Esophagus squamous epithelium (tissue), 5 donors: ENCODE measurements at places on chromosomes 6 and 20.

DNA sequence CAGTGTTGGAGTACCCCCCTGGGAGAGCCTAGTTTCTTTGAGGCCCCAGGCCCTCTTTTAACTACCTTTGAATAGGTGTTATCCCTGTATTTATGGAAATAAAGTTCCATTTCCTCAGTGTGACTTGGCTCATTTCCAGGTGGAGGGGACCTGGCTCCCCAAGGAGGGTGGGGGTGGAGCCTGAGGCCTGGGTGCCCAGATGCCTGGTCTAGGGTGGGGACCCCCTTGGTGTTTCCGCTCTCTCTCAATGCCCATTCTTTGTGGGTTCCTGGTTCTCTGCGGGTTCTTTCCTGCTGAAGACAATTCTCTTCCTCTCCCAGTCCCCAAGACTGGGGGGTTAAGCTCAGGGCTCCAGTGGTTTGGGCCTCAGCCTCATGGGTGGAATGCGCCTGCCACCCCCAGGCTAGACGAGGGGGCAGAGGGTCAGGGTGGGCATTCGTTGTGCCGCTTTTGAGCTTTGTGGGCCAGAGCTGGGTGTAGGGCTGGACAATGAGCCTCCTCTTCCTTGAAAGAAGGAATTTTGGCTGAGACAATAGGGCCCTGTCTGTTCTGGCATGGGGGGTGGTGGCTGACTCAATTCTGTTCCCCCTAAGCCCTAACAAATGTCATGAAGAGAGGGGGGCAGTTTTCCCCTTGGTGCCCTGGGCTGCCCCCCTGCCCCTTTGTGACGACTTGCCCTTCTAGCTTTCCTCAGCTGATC, 686 bp upstream of the EGFL8 start:
- no peak for DNase-seq

DNA sequence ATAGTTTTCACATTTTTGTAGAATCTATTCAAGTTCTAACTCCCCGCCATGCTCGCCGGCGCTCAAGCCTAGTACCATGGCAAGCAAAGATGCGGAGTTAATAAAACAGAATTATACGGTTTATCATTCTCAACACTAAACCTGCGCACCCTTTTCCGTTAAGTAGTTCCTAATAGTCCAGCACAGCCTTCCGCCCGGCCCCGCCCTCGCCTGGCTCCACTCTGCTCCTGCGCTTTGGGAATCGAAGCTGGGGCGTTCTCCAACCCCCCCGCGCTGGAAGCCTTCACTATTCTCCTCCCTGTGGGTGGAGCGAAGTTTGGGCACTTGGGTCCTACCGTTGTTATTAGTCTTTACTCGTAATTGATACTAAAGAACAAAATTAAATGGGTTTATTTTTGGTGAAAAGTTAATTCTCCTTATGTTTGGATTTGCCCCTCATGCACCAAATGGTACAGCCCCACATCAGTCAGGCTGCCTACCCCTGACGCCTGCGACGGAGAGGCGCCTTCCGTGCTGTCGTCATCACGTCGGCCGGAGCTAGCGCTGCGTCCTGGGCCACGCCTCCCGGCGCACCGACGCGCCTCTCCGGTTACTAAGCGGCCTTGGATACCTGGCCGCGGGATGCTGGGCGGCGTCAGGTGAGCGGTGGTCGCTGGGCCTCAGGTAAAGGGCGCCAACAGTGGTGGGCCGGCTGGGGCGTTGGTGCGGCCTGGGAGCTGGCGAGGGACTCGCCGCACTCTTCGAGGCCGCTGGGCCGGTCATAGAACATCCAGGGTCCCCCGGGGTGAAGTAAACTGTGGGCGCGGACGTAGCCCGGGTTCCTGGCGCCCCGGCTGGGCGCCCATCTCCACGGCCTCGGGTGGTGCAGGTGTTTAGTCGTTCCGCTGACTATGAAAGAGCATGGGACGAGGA, at the start of gene IFT52:
IFT52 (plus strand) TSS at position 546 of the 912 bp plus-strand sequence. CDS start 3,762 bp downstream, outside the sequence.
- DNase-seq, result peak; percentile 53

GRCh38 chr6:145866456-145867396, 52.1 kb upstream of the FBXO30 start:
- DNase-seq, result no peak

- no peak for DNase-seq
These were observed 25.0 kb downstream of the SIRPA start for GRCh38 chr20:1920252-1920651.

GRCh38 chr20:10075606-10076005, 40.8 kb downstream of the ANKEF1 start:
- no peak for DNase-seq

- no peak for DNase-seq
These were observed 4.1 kb upstream of the BNIP5 start for GRCh38 chr6:36340618-36341454.

GRCh38 chr6:41621367-41621766, 16.9 kb upstream of the MDFI start:
- DNase-seq, result no peak

- DNase-seq, result no peak
These were observed 95.5 kb upstream of the NXT1 start for GRCh38 chr20:23255106-23255505.

- DNase-seq, result no peak
These were observed 733.9 kb downstream of the CBLN4 start for GRCh38 chr20:55271371-55271770.

- no peak for DNase-seq
These were observed 276.0 kb downstream of the TFAP2A start for GRCh38 chr6:10138917-10139316.

DNA sequence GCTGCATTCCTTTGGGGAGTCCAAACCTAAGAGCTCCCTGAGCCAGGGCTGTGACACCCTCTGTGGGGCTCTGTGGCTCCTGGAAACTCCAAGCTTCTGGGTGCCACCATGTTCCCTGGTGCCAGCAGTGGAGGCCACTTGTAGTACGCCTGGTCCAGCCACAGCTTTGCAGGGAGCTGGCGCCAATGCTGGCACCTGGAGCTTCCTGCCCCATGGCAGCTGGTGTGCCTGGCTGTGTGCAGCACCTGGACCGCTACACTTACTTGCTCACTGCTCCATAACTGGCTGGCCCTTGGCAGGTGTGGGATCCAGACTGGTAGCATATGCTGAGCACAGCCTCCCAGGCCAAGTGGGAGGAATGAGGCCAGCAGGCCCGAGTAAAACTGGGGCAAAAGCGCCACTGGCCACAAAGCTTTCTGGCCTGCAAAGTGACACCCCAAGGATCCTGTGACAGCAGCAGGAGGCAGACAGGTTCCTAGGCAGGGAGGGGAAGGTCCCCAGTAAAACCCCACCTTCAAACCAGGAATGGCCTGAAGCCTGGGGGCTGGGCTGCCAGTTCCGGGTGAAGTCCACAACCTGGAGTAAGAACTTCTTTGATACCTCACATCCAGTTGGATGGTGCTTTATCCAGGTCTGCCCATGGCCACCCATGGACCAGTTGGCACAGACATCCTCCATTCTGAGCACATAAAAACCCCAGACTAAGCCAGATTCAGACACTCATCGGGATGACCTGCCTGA, 461.0 kb downstream of the TBC1D32 start:
- DNase-seq, result no peak

GRCh38 chr20:38935285-38935684, 9.1 kb downstream of the FAM83D start:
- DNase-seq, result no peak

DNA sequence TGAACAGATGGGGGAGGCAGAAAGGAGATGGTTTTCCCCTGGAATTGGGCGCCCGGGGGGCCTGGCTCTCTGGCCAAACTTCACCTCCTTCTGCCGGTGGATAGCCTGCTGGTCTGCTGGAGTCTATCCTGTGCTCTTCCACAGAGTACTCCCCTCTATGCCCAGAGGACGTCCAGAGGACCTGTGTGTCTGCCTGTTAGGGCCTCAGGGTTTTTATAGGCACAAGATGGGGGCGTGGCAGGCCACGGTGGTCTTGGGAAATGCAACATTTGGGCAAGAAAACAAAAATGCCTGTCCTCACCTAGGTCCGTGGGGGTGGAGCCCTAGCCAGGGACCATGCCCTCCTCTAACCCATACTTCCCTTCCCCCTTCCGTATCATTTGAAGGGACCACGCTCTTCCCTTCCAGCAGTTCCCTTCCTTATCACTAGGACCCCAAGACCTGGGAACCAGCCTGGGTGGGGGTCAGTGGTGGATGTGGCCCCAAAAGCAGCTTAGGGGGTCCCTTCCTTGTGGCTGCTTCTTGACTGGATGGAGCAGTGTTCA, 53.6 kb upstream of the ZNF337 start:
- DNase-seq, result no peak

DNA sequence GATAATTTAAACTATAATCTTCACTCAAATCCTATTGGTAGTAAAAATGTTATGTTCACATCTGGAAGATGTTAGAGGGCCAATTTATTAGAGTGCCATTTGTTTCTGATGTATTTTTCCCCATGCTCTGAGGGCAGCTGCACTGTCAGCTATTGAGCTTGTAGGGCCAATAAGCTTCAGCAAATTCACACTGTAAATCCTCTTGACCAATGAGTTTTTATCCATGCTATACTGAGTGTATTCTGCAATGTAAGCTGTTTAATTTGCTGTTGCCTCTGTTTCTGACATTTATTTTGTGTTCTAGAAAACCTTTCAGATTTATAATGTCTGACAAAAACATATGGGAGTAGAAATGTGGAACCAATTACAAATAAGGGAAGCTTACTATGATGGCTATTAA, 62.6 kb downstream of the OGFRL1 start:
- no peak for DNase-seq

DNA sequence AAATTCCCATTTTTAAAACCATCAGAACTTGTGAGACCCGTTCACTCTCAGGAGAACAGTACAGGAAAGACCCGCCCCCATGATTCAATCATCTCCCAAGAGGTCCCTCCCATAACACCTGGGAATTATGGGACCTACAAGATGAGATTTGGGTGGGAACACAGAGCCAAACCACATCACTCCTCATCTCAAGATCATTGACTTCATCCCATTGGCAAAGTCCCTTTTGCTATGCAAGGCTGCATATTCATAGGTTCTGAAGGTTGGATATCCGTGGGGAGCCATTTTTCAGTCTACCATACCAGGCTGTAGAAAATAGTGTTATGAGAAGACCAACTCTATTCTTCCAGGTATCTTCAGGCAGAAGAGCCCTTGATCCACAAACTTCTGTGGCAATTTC, 219.1 kb downstream of the DOK5 start:
- no peak for DNase-seq

DNA sequence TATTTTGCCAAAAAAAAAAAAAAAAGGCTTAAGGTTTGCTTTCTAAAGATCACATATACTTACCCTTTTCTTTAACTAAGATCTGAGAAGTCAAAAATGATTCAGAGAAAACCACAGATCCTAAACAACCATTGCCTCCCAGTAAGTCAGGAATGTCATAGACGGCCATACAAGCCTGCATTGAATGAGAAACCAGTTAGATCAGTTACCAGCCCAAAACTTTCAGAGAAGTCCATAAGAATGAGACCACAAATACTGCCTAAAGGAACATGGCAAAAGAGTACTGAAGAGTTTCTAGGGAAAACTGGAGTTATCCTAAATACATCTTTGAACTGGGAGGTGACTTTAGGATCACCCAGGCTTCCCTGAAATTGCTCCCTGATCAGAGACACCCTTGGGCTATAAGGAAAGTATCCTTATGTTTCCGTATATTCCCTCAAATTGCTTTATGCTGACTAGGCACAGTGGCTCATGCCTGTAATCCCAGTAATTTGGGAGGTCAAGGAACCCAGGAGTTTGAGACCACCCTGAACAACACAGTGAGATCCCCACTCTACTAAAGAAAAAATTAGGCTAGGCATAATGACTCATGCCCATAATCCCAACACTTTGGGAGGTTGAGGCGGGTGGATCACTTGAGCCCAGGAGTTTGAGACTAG, 79.4 kb upstream of the SLC4A11 start:
- DNase-seq, result no peak

DNA sequence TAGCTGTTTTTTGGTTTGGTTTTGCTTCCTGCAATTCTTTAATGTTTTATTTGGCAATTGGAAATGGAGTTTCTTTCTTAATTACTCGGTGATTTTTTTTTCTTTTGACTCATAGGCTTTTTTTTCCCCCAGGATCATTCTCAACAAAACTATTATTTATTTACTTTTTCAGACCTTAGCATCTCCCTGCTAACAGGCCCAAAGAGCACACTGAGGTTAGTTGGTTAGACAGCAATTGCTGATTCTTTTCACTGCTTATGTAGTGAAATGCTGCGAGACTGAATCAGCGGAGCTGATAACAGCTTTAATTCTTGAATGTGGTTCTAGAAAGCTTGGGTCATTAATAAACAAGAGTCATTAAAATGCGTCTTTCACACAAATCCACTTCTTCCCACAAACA, 79.1 kb upstream of the ZFP64 start:
- DNase-seq, result no peak

- no peak for DNase-seq
These were observed 37.9 kb downstream of the KCNQ5 start for GRCh38 chr6:72659754-72660153.

GRCh38 chr6:169241688-169242350, 11.8 kb downstream of the THBS2 start:
- no peak for DNase-seq

DNA sequence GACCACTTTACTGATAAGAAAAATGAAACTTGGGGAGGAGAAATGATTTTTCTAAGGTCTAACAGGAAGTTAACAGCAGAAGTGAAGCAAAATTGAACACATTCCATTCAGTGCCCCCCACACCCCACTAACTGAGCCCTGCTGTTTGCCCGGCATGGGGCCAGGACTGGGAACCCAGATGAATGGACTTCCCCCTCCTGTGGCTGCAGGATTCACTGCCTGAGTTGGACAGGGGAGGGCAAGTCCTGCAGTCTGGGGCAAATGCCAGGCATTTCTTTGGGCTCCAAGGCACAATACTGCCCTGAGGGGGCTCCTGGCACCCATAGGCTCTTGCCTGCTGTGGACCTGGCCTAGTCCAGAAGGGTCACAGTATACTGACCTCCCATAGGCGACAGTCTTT, 28.3 kb downstream of the FYN start:
- DNase-seq, result no peak

- no peak for DNase-seq
These were observed 120.4 kb downstream of the RNGTT start for GRCh38 chr6:88843040-88843439.

GRCh38 chr6:137711972-137712371, 155.1 kb upstream of the TNFAIP3 start:
- no peak for DNase-seq

DNA sequence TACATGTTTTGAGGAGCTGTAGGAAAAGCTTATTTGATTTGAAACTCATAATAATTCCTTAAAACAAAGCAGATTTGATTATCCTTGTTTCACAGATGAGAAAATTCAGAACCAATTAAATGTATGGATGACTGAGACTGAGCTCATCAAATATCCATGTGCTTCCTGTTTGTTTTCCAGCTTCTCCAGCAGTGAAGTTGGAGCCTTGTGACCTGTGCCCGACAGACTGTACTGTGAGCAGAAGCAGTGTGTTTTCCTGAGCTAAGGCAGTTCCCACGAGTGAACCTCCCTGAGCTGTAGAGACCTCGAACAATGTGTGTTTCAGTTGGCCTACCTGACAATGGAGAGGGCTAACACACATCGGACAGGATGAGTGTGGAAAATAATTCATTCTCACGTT, 599.5 kb upstream of the NRSN1 start:
- DNase-seq, result no peak

DNA sequence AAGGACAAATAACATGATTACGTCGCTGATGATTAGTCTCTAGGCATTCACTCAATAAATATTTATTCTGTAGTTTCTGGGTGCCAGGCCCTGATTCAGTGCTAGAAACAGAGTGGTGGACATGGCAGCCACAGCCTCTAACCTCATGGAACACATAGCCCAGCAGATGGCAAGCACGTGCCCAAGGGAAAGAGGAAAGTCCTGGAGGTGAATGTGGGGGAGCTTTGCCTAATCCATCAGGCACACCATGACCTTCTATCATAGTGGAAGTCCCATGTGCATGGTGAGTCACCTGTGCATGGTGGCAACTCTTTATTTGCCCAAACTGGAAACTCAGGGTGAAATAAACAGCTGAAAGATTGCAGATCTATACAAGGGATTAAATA, 143.0 kb upstream of the TNFAIP3 start:
- no peak for DNase-seq
